ENCODE measurements at places on chromosomes 13 and 19.

DNA sequence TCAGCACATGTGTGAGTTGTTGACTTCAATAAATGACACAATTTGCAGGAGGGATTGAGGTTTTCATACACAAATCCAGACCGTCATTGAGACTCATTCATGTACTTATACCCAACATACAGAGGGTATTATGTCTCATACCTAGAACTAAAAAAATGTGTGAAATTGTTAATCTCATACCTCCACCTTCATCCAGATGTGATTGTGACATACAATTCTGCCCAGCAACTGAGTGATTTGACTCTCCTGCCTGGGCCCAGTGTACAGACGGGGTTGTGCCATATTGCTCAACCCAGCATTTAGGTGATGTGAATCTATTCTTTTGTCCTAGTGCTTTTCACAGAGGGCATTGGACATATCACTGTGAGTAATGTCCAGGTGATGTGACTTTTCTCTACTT, 12.6 kb upstream of the ZNF681 start:
- DNase-seq, result no peak

GRCh38 chr13:46983881-46984280, 87.0 kb upstream of the HTR2A start:
- DNase-seq, result peak; percentile 57

- DNase-seq, result peak; percentile 16
These were observed 3.9 kb upstream of the ZNF135 start for GRCh38 chr19:58054901-58055874.

DNA sequence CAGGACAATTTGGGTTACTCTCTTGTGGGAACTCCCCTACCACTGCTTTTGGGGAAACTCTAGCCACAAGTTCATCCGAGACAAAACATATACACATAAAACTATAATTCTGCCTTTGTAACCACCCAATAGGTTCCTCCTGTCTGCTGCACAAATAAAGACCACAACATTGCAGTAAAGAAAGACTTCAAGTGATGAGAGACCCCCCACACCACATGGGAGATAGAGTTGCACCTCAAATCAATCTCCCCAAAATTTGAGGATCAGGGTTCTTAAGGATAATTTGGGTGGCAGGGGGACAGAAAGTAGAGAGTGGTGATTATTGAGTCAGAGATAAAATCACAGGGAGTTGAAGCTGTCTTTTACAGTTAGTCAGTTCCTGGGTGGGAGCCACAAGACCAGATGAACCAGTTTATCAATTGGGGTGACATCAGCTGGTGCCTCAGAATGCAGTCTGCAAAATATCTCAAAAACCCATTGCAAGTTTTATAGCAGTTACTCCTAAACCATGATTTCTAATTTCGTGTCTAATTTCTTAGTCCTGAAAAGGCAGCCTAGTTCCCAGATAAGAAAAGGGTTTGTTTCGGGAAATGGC, 1348.5 kb downstream of the PCDH9 start:
- DNase-seq, result no peak

GRCh38 chr13:103236213-103236612, 170.0 kb upstream of the SLC10A2 start:
- no peak for DNase-seq

DNA sequence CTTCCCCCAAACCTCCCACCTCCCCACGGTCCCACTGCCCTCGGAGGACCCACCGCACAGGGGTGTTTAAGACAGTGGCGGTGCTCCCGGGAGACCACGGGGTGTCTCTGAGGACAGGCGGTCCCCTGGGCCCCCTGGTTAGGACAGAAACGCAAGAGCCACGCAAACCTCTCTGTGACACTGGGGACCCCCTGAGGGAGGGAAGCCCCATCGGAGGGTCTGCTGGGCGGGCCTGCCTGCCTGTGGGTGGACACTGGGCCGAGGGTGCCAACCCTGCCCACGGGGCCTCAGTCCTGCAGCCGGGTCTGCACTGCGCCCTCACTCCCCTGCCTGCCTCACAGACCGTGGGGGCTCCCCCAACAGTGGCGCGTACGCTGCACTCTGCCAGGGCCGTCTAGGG, 17.5 kb downstream of the MCF2L start:
- DNase-seq, result no peak

- no peak for DNase-seq
These were observed 9.7 kb downstream of the YJU2 start for GRCh38 chr19:4256563-4256962.

DNA sequence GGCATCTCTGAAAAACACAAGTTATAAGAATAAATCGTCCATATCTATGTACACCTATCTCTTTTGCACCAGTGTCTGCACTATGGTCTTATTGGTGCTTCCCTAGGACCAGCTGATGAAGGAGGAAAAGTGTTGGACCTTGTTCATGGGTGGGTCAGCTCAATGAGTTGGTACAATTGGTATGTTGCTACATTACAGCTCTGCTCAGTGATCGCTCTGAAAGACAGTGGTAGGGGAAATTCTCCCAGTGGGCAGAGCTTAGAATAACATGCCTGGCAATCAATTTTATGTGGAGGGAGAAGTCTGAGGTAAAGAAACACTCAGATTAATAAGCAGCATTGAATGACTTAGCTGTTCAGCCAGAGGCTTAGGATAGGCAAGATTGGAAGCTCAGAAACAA, 138.7 kb upstream of the KL start:
- DNase-seq, result no peak

DNA sequence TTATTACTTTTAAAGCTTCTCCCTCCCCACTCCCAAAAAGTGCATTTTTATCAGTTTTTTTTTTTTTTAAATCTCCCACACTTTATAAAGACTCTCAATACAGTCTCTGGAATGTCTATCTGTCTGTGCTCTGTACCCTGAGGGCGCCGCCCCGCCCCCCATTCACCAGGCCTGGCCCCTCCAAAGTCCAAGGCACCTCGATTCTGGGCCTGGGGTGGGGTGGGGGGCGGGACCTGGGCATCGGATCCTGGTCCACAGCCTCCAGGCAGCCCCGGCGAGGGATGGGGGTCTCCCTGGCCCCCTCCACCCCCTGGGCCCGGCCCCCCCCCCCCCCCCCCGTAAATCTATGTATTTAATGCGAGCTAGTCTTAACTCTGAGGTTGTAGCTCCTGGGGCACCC, 23.3 kb downstream of the ZBTB7A start:
- DNase-seq, result no peak

DNA sequence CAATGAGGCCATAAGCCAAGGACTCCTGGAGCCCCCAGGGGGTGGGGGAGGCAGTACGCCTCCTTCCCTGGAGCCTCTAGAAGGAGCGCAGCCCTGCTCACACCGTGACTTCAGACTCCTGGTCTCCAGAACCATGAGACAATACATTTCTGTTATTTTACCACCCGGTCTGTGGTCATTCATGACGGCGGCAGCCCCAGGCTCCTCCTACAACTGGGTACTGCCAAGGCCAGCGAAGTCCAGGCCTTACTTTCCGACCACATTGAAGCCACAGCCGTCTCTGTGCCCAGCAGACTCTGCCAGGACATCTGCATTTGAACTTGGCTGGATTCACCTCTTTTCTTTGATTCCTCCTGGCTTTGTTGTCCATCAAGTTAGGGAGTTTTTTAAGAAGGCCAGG, 10.5 kb downstream of the GNG7 start:
- DNase-seq, result peak; percentile 49

GRCh38 chr13:80359778-80360452, 19.0 kb upstream of the SPRY2 start:
- no peak for DNase-seq

DNA sequence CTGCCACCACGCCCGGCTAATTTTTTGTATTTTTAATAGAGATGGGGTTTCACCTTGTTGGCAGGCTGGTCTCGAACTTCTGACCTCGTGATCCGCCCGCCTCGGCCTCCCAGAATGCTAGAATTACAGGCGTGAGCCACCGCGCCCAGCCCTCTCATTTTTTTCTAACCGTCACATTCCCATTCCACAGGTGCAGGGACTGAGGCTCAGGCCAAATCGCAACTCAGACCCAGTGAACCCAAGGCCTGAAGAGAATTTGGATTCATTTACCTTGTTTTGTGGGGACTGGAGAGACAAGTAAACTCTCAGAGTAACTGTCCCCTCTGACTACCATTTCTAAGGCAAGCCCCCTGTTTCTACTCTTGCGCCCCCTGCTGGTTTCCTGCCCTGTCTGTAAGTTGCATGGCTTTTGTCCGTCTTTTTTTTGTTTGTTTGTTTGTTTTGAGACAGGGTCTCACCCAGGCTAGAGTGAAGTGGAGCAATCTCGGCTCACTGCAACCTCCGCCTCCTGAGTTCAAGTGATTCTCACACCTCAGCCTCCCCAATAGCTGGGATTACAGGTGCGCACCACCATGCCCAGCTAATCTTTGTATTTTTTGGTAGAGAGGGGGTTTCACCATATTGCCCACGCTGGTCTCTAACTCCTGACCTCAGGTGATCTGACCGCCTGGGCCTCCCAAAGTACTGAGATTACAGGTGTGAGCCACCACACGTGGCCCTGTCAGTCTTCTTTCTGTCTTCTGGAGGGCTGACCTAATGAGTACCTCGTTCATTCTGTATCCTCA, 2.3 kb upstream of the STRN4 start:
- peak; percentile 50 for DNase-seq

DNA sequence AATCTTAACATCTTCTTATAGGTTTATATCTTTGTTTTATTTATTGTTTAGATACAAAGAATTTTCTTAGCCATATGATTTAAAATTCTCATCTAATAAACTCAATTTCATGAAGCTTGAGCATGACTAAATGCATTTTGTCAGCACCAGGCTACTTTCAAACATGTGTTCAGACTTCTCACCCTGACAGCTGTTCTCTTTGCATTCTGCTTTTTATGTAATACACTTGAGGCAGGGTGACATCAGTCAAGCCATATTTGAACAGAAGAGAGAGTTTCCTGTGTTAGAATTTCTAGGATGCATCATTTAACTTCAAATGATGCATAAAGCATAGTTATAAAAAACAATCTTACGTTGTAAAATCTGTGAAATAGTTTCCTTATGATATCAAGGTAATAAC, 1295.1 kb upstream of the PCDH20 start:
- DNase-seq, result no peak

GRCh38 chr19:10428996-10429381, 8.7 kb downstream of the PDE4A start:
- DNase-seq, result no peak

DNA sequence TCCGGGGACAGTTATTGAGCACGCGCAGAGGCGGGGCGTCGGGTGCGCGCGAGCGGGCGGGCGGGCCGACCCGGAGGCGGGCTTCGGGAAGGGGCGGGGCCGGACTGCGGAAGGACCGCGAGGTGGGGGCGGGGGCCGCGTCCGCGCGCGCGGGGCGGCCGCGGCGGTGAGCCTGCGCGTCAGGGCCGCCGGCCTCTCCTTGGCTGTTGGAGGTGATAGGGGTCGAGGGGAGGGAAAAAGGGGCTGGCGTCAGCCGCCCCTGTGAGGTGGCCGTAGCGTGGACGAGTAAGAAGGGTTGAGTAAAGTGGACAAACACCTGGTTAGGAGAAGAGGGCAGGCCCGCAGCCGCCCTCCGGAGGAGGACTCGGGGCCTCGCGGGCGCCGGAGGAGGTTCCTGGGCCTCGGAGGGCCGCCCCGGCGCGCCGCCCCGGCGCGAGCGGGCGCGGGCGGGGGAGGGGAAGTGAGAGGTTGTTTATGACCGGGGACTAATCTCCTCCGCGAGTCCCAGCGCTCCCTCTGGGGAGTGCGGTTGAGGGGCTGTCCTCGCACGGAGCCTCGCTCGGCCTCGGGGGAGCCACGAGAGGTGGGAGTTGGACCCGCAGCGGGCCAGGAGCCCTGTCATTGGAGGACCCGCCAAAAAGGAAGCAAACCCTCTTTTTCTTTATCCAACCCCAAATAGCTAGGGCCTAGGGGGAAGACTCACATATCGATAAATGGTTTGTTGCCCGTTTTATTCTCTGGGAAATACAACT, 547 bp upstream of the INTS6 start:
- DNase-seq, result no peak

DNA sequence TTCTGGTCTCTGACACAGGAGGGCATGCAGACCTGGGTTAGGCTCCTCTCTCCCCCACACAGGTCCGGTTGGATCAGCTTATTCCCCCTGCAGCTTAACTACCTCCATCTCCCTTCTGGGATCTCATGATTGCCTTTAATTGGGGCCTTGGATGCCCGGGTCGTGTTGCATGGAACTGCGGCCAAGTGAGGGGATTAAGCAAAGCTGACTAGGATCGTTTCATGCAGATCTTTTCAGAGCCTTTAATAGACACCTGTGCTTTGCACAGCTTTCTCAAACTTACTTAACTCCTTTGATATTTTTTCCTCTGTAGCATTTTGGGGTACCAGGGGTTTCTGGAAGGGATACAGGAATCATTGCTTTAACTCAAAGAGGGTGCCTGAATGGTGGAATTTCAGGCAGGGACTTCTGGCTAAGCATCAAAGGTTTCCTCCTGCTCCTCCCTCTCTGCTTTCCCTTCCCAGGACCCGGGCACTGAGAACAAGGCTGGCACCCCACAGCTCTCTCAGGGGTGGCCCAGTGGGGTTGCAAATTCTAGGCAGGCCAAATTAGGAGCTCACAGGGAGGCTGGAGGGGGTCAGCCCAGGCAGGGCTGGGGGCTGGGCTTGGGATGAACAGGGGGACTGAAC, 477 bp downstream of the NFILZ start:
- no peak for DNase-seq

DNA sequence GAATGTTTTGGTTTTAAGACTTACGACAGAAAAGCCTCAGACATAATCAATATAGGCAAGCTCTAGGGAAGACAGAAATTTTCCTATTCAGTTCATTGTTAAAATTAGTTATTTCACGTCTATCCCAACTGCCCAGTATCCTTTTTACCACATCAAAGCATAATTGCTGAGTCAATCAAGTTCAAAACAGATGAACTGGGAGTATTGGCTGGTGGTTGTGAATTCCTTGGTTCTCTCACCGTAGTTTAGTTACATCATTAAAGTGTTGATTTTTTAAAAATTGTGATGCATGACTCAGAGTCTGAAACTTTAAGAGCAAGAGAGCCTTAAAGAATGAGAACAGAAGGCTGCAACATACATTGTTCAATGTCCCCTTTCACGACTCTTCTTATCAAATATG, 143.3 kb upstream of the FREM2 start:
- DNase-seq, result peak; percentile 75

DNA sequence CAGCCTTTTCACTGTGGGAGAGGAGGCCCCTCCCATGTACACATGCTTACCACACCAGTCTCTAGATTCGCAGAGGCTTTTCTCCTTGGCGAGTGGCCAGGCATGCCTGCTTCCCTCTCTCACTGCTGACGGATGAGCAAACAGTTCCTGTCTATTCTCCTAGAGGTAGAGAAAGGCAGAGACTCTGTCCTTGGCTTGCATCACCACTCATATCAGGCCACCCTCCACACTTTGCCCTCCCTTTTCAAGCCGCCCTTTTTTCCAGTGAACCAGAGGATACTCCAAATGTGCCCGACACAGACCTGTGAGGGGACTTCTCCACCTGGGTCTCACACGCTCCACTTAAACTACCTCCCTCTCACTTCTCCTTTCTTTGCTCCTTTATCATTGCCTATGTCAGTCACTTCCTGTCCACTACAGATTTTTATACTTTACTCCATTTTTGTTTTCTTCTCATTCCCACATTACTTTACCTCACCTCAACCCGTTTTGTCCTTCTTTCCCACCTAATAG, 284.6 kb downstream of the DNAJC15 start:
- DNase-seq, result peak; percentile 65

GRCh38 chr13:45481688-45482087, 16.9 kb downstream of the COG3 start:
- DNase-seq, result no peak
